ENCODE measurements at places on chromosomes 5 and 9.

- no peak for DNase-seq
Measured at GRCh38 chr5:56853698-56854097, 38.3 kb downstream of the MAP3K1 start.

DNA sequence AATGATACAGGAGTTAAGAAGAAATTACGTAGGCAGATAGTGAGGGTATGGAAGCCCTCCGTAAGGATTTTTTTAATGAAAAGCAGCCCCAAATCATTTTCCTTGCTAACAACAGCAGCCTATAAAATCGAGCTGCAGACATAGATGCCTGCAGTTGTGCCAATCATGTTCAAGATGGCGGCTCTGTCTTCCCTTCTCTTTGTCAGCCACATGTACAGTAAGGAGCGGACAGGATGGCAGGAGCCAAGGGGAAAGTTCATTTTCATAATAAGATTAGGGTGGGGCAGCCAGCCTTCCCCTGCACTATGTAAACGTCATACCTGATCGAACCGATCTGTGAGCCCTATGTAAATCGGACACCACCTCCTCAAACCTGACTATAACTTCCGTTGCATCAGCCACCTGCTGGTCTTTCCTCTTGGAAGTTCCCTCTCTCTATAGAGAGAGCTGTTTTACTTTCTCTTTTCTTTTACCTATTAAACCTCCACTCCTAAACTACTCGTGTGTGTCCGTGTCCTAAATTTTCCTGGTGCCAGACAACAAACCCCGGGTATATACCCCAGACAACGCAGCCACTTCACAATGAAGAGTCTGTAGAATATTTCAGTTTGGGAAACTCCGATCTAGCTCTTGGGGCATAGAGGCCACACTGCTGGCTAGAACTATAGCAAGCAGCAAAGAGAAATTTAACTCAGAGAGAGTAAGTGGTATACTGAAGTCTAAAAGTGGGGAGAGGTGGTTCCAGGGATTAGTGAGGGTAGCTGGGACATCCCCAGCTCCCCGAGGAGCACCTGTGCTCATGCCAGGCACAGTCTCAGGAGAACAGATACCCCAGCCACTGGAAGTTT, 20.8 kb upstream of the SLC24A2 start:
- no peak for DNase-seq

DNA sequence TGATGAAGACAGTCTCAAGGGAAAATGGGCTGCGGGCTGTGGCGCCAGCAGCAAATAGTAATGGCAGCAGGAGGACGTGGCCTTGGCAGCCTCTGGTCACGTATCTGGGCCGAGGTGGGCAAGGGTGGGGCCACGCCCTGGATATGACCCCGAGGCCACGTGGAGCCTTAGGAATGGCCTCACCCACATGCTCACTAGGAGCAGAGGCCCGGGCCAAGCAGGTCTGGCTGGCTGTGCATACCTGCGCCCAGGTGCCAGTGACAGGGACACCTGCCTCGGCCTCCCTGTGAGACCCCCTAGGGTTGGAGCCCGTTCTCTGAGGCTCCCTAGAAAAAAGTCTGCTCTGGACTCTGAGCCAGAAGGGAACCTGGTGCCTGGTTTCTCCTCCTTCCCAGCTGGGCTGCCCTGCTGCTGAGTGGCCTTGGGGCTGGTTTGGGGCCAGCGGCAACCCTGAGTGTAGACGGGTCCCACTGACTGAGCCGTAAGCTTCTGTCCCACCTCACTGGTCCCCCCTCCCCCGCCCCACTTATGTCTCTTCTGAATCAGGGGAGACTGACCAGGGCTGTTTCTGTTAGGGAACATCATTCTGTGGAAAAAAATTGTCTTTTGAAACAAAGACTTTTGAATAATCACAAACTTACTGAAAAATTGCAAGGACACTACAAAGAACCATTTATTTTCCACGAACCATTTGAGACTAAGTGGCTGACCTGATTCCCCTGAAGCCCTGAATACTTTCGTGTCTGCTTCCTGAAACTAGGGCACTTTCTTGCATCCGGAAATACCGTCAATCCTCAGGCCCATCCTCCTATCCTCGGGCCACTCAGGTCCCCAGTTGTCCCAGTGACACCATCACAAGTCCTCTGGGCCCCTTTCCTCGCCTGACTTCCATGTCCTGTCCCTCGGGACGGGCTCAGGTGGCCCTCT, 60.8 kb downstream of the WNK2 start:
- peak; percentile 42 for DNase-seq

GRCh38 chr9:120136696-120137095, 443.3 kb downstream of the CDK5RAP2 start:
- DNase-seq = no peak

GRCh38 chr9:137762414-137763061, 115.0 kb upstream of the CACNA1B start:
- no peak for DNase-seq

- DNase-seq = no peak
Measured at GRCh38 chr5:163276466-163276865, 160.9 kb upstream of the CCNG1 start.

DNA sequence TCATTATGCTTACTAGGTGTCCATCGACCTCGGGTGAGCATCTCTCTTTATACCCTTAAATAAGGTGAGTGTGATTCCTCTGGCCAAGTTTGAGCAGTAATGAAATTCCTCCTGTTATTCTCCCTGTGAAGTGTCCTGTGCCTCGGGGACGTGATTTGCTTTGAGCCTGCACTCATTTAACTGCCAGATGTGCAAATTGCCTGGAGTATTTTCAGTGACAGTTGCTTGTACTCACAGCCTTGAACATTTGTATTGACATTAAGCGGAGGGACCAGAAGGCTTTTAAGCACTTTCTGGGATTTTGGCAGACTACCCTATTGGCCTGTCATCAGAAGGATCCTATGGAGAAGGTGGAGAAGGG, 126.9 kb downstream of the DOCK2 start:
- DNase-seq = no peak

- no peak for DNase-seq
Measured at GRCh38 chr9:104091708-104092107, 2.4 kb upstream of the SMC2 start.

DNA sequence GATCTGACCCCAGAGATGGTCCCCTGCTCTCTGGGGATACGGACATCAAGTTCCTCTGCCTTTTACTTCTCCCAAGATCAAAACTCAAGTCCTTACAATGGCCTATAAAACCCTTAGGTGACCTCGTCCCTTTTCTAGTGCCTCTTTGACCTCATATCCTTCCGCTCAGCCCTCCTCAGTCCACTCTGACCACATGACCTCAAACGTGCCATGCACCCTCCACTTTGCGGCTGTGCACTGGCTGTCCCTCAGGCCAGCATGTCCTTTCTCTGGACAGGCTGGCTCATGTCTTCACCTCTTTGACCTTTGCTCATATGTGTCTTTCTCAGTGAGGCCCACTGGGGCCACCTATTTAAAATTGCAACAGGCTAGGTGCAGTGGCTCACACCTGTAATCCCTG, 14.7 kb downstream of the TRMO start:
- no peak for DNase-seq

- peak; percentile 57 for DNase-seq
Measured at GRCh38 chr5:154058055-154059038, 19.6 kb downstream of the MFAP3 start.

DNA sequence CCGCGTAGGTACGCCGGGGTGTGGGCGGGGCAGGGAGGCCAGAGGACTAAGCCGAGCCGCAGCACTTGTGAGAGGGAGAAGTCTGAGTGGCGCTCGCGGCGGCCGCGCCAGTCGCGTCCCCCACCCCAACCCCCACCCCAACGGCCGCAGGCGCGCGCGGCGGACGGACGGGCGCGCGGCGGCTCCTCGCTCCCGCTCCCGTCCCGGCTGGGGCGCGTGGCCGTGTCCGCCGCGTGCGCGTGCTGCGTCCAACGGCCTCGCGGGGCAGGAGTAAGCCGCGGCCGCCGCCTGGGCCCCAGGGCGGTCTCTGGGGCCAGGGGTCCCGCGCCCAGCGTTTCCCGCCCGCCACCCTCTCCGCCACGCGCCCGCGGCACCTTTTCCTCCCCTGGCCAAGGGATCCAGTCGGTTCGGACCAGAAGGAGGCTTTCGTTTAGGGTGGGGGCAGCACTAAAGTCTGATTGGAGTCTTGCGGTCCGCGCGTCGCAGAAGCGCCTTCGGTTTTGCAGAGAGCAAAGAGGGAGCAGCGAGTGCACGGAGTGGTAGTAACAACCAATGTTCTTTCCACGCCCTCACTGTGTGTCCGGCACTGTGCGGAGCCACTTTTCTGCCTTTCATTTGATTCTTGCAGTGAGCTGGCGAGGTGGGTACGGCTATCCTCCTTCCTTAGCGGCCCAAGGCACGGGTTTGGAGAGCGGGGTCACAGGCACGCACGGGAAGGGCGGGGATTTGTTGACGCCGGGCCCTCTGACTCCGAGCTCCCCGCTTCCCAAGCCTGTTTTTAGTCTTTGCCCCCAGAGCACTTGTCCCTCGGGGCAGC, 483 bp downstream of the G3BP1 start:
- DNase-seq = peak; percentile 48

Data from HT-29 (cell line).